ENCODE measurements at places on chromosomes 2 and 18.

DNA sequence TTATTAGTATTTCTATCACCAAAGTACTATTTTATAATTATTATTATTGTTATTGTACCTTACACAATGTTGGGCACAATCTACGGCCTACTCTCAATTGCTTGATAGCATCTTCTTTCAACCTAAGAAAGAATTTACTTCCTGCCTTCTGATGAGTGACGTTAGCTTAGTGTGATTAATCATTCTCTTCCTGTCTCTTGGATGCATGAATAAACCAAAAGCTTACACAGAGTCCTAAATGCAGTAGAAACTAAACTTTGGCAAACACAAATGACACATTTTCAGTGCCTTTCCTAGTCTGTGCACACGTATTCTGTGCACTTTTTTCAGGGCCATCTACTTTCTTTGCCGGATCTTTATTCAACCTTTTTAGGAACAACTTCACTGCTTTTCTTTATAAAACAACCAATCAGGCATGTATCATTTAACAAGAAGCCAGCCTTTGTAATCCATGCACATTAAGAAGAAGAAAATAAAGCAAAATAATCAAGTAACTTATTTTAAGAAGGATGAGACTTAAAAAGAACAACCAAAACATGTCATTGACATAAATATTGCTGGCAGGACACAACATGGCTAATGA lies 19.1 kb downstream of the TRAK2 start:
- no peak for DNase-seq

GRCh38 chr18:23377669-23378301 lies 75.3 kb upstream of the RIOK3 start:
- no peak for DNase-seq

DNA sequence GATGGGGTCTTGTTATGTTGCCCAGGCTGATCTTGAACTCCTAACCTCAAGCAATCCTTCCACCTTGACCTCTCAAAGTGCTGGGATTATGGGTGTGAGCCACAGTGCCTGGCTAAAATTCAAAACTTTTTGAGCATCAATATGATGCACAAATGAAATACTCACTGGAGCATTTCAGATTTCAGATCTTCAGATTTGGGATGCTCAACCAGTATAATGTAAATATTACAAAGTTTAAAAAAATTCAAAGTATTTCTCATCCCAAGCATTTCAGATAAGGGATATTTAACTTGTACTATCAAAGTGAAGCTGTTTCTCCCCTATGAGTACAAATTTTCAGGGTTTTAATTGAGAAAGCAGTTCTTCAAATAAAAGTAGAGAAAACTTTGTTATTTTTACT lies 164.1 kb upstream of the CCDC68 start:
- DNase-seq: no peak

- no peak for DNase-seq
Measured at GRCh38 chr2:3253913-3254441, 123.6 kb downstream of the EIPR1 start.
